Adrenal gland (tissue), 19 donors: ENCODE measurements at places on chromosomes 7 and 10.

GRCh38 chr10:47372726-47373125 lies 11.4 kb downstream of the ZNF488 start:
- DNase-seq = peak; percentile 15

DNA sequence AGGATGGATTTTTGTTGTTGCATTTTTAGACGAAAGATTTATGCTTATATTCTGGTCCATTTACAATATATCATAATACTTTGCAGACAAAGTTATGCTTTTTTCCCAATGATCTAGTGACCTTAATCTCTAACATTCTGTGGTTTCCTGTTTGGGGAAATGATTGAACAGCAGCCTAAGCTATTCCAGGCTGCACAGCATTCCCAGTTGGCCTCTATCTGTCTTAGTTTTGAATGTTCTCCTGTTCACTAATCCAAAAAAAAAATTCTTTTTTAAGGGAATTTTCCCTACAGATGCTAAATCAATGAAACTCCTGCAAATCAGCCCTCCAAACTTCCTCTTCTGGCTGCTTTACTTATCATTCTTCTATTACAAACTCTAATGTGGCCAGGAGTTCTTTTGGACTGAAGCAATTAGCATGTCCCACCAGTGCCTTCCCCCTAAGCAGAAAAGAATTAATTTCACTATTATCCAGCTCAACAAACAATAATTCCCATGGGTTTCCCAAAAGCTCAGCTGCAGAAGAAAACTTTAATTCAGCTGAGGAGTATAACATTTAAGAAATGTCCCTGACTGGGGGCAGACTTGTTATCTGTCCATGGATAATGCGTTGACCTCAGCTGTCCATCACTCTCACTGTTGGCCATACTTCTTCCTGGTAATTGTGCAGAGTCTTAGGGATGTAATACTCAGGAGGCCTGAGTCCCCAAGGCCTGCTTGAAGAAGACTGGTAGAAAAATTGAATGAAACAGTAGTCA lies 81.9 kb upstream of the TRIL start:
- no peak for DNase-seq

DNA sequence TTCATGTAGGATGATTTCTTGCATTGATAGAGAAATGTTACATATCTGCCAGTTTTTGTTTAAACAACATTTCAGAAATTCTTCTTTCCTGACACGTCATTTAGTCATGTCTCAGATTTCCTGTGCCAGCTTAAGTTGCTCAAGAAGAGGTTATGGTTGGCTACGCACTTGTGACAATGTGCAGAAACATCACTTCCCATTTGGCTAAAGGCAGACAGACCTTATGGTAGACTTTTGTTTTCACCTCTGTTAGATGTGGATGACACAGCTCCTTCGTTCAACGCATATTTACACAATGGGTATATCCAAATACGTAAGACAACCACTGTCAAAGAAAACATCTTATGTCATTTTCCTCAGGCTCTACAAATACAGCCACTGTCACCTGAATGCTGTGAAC lies 125.8 kb downstream of the DOCK4 start:
- peak; percentile 35 for DNase-seq

DNA sequence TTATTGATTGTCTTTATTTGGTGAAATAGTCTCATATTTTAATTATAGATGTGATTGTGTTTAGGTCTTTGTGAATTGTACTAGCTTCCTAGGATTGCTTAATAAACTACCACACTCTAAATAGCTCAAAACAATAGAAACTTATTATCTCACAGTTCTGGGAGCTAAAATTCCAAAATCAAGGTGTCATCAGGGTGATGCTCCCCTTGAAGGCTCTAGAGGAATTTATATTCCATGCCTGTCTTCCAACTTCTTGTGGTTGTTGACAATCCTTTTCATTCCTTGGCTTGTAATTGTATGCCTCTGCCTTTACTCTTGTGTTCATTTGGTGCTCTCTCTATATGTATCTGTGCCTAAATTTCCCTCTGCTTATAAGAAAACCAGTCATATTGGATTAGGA lies 155.3 kb upstream of the AKR1E2 start:
- no peak for DNase-seq

GRCh38 chr10:126598009-126598408 lies 72.5 kb downstream of the C10orf90 start:
- no peak for DNase-seq

- no peak for DNase-seq
Measured at GRCh38 chr10:78375854-78376785, 342.5 kb downstream of the RPS24 start.

DNA sequence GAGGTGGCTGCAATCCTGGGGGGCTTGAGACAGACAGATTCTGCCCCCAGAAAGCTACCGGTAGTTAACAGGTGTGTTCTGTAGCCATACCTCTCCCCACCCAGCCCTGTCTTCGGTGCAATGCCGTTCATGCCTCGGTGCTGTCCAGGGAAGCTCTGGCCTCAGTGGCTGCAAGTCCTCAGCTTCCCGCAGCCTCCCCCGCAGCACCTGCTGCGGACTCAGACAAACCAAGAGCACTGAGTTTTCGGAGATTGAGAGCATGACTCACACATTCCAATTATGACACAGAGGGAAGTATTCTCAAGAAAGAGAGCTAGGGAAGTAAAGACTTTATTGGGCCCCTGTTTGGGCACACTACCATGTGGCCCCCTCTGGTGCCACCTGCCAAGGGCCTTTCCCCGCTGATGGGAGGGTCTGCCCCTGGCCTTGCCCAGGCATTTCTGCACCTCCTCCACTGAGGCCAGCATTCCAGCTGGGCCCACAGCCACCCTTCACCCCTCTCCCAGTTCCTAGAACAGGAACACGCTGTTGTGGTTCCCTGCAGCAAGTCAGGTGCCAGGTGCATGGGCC lies 30.2 kb upstream of the EZH2 start:
- no peak for DNase-seq

GRCh38 chr7:103687272-103687671 lies 241.3 kb upstream of the SLC26A5 start:
- DNase-seq = no peak

- no peak for DNase-seq
Measured at GRCh38 chr7:2112261-2113198, 120.2 kb downstream of the MAD1L1 start.

GRCh38 chr7:55129541-55130394 lies 111.0 kb downstream of the EGFR start:
- no peak for DNase-seq

GRCh38 chr7:90552521-90552920 lies 43.6 kb upstream of the CDK14 start:
- DNase-seq = no peak

- DNase-seq = no peak
Measured at GRCh38 chr7:1395211-1396070, 63.8 kb downstream of the MICALL2 start.

DNA sequence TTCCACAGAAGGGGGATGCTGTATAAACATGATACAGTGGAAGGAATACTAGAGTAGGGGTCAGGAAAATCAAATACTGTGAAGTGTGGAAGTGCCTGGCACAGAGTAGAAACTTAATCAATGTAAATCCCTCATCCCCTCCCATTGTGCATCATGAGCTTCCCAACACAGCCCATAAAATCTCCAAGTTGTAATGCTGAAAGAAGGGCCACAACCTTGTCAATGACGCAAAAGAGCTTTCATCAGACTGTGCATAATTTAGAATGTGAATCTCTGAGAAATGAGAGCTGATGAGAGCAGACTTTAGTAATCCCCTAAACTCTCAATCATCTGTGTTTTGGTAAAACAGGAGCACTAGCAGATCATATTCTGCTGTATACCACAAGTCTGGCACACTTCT lies 105.2 kb upstream of the IMMP2L start:
- no peak for DNase-seq

DNA sequence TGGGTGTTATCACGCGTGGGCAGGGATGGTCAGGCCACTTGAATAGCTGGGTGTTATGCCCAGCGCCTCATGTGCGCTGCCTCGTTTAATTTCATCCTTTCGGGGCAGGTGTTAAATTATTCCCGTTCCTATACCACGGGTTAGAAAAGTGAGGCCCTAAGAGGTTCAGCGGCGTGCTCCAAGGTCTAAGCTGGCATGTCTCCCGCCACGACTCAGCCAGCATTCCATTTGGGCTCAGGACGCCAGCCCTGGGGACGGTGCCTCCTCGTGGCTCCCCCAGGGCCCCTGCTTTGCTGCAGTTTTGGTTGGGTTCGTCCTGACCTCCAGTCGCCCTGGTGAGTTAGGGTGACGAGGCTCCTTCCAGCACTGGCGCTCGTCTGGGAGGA lies 124.5 kb downstream of the TRRAP start:
- DNase-seq = no peak

DNA sequence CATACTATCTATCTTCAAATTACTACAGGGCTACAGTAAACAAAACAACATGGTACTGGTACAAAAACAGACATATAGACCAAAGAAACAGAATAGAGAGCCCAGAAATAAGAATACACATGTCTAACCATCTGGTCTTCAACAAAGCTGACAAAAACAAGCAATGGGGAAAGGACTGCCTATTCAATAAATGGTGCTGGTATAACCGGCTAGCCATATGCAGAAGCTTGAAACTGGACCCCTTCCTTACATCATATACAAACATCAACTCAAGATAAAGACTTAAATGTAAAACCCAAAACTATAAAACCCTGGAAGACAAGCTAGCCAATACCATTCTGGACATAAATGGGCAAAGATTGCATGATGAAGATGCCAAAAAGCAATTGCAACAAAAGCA lies 1143.7 kb downstream of the DNAJB9 start:
- DNase-seq = no peak

DNA sequence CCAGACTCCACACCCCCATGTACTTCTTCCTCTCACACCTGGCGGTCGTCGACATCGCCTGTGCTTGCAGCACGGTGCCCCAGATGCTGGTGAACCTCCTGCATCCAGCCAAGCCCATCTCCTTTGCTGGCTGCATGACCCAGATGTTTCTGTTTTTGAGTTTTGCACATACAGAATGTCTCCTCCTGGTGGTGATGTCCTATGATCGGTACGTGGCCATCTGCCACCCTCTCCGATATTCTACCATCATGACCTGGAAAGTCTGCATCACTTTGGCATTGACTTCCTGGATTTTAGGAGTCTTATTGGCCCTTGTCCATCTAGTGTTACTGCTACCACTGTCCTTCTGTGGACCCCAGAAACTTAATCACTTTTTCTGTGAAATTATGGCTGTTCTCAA lies 4.8 kb downstream of the OR2A25 start:
- no peak for DNase-seq

GRCh38 chr7:47556511-47557180 lies 25.3 kb downstream of the TNS3 start:
- no peak for DNase-seq

GRCh38 chr7:45911311-45911710 lies 9.8 kb downstream of the IGFBP3 start:
- no peak for DNase-seq

GRCh38 chr10:132118366-132118765 lies 52.6 kb downstream of the JAKMIP3 start:
- DNase-seq = no peak

GRCh38 chr10:8616166-8616565 lies 561.7 kb downstream of the GATA3 start:
- DNase-seq = no peak

- DNase-seq = no peak
Measured at GRCh38 chr7:138892006-138892630, 89.1 kb downstream of the KIAA1549 start.

- DNase-seq = no peak
Measured at GRCh38 chr10:70592186-70592735, 10.3 kb downstream of the PRF1 start.

GRCh38 chr7:151444632-151445031 lies 4.7 kb upstream of the CRYGN start:
- DNase-seq = no peak

DNA sequence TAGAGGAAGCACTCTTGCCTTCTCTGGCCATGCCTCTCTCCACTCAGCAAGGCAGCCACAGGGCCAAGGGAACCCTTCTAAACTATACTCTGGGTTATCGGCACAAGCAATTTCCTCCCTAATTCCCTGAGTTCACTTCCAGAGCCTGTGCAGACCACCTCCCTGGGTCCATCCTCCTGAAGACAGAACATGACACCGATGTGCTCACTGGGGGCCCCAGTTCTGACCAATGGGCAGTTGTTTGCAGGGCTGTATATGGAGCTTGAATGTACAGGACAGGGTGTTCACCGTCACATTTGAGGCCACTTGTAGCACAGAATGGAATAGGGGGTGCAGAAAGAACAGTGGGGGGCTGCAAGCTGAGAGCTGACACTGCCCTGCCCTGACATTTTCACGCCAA lies 77.7 kb downstream of the TFEC start:
- DNase-seq = no peak

- DNase-seq = peak; percentile 47
Measured at GRCh38 chr7:30543813-30544525, 39.3 kb upstream of the GGCT start.

DNA sequence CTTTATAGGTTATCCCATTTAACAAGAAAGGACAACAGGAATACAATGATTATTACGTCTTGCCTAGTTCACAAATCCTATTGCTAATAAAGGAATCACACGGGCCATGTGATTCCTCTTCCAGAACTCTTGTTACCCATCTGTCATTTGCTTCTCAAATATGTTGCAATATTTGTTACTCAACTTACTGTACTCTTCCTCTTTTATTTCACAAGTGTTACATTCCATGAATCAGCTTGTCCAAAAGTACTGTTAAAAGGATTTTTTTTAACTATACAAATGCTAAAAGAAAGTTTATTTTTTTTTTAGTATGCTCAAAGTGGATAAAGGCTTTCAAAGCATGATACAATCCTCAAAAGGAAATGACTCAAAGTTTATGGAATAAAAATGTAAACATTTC lies 3.9 kb upstream of the CD36 start:
- no peak for DNase-seq

DNA sequence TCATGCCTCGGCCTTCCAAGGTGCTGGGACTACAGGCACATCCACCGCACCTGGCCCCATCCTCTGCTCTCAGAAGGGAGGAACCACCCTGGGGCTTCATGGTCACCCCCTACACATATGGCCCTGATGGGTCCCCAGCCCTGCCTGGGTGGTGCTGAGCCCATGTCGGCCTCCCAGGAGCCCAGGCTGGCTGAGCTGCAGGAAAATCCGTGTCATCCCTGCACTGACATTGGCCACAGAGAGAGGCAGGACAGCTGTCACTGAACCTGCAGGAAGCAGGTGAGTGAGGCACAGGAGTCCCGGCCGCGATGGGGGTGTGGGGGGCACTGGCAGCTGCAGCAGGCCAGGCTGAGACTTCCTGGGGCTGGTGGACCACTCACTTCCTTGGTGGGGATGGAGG lies 8.0 kb downstream of the GRIFIN start:
- no peak for DNase-seq
